ENCODE measurements at places on chromosomes 4 and X. TPM values are rescaled to one million over a fixed set of nuclear protein-coding genes. Genes with fewer than 3 reads are reported as not detected.

GRCh38 chr4:14857981-14858380, 144.3 kb upstream of the CPEB2 start:
- no peak for DNase-seq

DNA sequence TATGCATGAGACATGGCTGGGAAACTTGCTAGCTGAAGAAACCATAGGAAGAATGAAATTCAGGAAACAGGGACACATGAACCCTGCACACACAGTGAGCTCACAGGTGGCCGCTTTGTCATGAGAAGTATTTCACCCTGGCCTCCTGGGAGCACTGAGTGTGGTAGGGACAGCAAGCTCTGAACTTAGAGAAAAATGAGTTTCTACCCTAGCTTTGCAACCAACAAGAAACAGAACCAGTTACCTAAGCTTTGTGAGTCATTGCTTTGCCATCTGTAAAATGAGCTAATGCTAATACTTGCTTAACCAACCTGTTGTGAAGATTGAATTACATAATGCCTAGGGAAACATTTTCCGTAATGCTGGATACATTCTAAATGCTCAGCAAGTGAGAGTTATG, 206.6 kb upstream of the HS3ST1 start:
- no peak for DNase-seq

VCX2 gene
- total RNA-seq = not detected

MXRA5 gene
- 6.1 TPM for total RNA-seq

DNA sequence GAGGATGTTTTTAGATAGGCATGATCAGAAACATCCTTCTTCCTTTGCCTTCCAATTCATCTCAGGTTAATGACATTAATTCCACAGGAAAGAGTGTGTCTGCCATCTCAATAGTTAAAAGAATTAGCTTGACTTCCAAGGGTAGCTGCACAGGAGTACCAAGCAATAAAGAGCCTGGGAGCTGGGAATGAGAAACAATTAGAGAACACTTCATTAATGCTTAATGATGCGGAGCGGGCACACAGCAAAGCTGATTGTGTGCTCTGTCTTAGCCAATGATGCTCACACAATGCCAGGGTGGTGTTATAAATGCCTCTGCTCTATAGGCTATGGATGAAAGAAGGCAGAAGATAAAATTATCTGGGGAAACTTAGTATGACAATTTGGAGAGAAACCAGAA, 1052.5 kb upstream of the LCORL start:
- no peak for DNase-seq

DNA sequence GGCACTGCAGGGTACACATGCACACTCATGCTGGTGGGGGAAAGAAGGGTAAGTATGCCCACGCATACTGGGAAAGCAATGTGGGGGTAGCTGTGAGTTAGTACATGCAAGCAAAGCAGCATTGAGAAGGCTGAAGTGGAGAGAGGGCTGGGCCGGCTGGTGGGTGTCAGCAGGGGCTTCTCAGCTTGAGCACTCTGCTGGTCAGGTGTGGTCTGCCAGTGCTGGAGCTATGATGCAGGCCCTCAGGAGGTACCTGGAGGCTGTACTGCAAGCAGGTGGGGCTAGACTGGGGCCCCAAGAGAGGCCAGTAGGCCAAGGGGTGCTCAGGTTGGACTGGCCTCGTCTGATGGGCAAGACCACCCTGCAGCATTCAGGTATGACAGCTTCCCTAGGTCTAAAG, 61.9 kb upstream of the SERPINA7 start:
- DNase-seq = no peak

DDIT4L gene
- total RNA-seq = 8.5 TPM

C4orf50 gene
- 0.03 TPM for total RNA-seq

- no peak for DNase-seq
Observed at GRCh38 chr4:70849291-70849690, 9.6 kb upstream of the GRSF1 start.

KLHL4 gene
- 1.2 TPM for total RNA-seq

GRCh38 chr4:126820631-126821030, 812.1 kb upstream of the INTU start:
- DNase-seq = no peak

SPANXD gene
- total RNA-seq = not detected

TLR10 gene
- total RNA-seq = 0.18 TPM

Data from left cardiac atrium (tissue), 4 donors.